GM12878 (cell line): ENCODE measurements at places on chromosomes 16 and 17.

GRCh38 chr17:82985973-82986372 is 93.4 kb upstream of the METRNL start:
- H3K27ac ChIP-seq, result no peak overlapping the region
- H3K36me3 ChIP-seq, result no peaks in the 10 kb centered on the region
- H3K4me3 ChIP-seq, result no peak overlapping the region

DNA sequence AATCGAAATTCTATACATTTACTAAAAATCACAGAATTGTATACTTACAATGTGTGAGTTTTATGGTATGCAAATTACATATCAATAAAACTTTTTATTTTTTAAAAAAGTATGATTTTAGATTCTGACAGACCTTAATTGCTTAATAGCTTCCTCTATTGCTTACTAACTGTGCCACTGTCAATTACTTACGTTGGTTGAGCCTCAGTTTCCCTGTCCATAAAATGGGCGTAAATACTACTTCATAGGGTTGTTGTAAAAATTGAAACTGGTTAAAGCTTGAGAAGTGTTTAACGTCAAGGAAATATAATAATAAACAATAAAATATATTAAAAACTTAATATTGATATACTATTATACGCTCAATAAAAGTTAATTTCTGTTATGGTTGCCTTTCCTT is 203.4 kb downstream of the SHISA9 start:
- no peak for DNase-seq
- no peaks in the 10 kb centered on the region for H3K36me3 ChIP-seq
- no peaks in the 10 kb centered on the region for H3K4me1 ChIP-seq

GRCh38 chr16:78549366-78549765 is 449.9 kb downstream of the WWOX start:
- H3K27me3 ChIP-seq, result no peaks in the 10 kb centered on the region
- H3K36me3 ChIP-seq, result no peaks in the 10 kb centered on the region
- H3K4me3 ChIP-seq, result no peak overlapping the region
- no peak overlapping the region for H3K27ac ChIP-seq
- no peak for DNase-seq
- no peaks in the 10 kb centered on the region for H3K4me1 ChIP-seq

- no peak for DNase-seq
- no peak overlapping the region for H3K27ac ChIP-seq
- H3K4me1 ChIP-seq, result peaks cover 7% of the 10 kb centered on the region
- H3K36me3 ChIP-seq, result peaks cover 14% of the 10 kb centered on the region
- no peaks in the 10 kb centered on the region for H3K27me3 ChIP-seq
- no peak overlapping the region for H3K4me3 ChIP-seq
Observed at GRCh38 chr17:4165301-4166010, 22.5 kb downstream of the CYB5D2 start.

DNA sequence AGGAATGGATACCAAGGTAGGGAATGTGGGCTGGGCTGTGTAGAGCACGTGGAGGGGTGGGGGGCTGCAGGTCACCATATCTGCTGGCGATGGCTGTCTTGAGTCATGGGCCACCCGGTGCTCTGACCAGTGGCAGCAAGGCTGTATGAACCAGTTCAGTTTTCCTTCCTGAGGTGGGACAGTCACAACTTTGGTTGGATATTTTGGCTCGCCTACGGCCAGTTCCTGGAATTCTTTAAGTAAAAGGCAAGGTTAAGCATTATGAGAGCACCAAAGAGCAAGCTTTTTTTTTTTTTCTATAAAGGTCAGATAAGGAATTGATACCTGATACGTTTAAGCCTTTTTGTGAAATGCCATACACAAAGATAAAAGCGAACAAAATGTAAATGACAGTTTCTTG is 81.9 kb downstream of the USP22 start:
- peaks cover 2% of the 10 kb centered on the region for H3K27me3 ChIP-seq
- H3K27ac ChIP-seq, result no peak overlapping the region
- H3K4me3 ChIP-seq, result no peak overlapping the region

DNA sequence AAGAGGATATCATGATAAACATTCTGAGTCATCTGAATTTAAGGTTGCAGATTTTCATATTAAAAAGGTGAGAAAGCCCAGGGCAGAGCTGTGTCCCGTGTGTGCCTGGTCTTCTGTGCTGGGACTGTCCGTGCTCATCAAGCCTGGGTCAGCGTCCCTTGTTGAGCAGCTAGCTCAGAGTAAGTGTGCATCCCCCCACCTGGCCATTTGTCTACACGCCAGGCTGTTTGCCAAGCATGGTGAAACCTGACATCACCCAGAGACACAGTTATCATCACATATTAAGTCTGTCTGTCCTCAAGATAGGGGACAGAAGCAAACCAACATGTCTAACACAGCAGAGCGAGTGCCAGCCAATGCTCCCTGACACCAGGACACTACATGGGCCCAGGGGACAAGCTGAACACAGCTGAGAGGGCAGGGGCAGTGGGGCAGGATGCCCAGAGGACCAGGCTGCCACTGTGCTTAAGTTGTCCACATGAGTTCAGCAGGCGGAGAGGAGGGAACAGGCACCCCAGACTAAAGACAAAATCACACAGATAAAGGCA is 57.9 kb upstream of the CNEP1R1 start:
- H3K4me3 ChIP-seq, result no peak overlapping the region
- H3K27me3 ChIP-seq, result peaks cover 3% of the 10 kb centered on the region
- H3K36me3 ChIP-seq, result no peaks in the 10 kb centered on the region
- no peak for DNase-seq
- no peak overlapping the region for H3K27ac ChIP-seq

- no peak overlapping the region for H3K4me3 ChIP-seq
- H3K27ac ChIP-seq, result no peak overlapping the region
- H3K27me3 ChIP-seq, result no peaks in the 10 kb centered on the region
- H3K4me1 ChIP-seq, result no peaks in the 10 kb centered on the region
- H3K36me3 ChIP-seq, result no peaks in the 10 kb centered on the region
- no peak for DNase-seq
Observed at GRCh38 chr17:43467981-43468581, 15.7 kb upstream of the DHX8 start.

GRCh38 chr16:22623351-22623781 is 112.7 kb downstream of the NPIPB5 start:
- DNase-seq, result no peak
- H3K27ac ChIP-seq, result no peak overlapping the region
- H3K4me3 ChIP-seq, result no peak overlapping the region
- no peaks in the 10 kb centered on the region for H3K4me1 ChIP-seq
- H3K27me3 ChIP-seq, result peaks cover 5% of the 10 kb centered on the region; the same call in 1 of the 2 replicates
